ENCODE measurements at places on chromosomes 11 and 22. TPM values are rescaled to one million over a fixed set of nuclear protein-coding genes. Genes with fewer than 3 reads are reported as not detected.

GRCh38 chr11:36792996-36793914 is 195.2 kb upstream of the RAG2 start:
- H3K36me3 ChIP-seq: no peaks in the 10 kb centered on the region
- H3K27me3 ChIP-seq: peaks cover 18% of the 10 kb centered on the region
- H3K4me1 ChIP-seq: peaks cover 26% of the 10 kb centered on the region
- no peak for DNase-seq
- peak overlapping the region; percentile 74 for H3K27ac ChIP-seq

GRCh38 chr11:73876424-73877310 is at the start of the genes COA4 and PAAF1:
Gene COA4, minus strand, starts transcription at chr11:73876846. Its CDS starts 3,468 bp downstream, at chr11:73873378.
Gene PAAF1, plus strand, starts transcription at chr11:73876999. Its CDS starts 23 bp downstream, at chr11:73877022.
- H3K27ac ChIP-seq: peak within 1 kb of the TSS; percentile 99
- peak; percentile 92 for DNase-seq
- peaks cover 25% of the 10 kb centered on the region for H3K4me1 ChIP-seq
- H3K36me3 ChIP-seq: peaks cover 8% of the 10 kb centered on the region
- H3K27me3 ChIP-seq: no peaks in the 10 kb centered on the region

GRCh38 chr11:60910711-60911380 is 3.1 kb upstream of the TMEM109 start:
- no peak overlapping the region for H3K4me3 ChIP-seq
- DNase-seq: no peak
- peaks cover 28% of the 10 kb centered on the region for H3K4me1 ChIP-seq
- peaks cover 35% of the 10 kb centered on the region for H3K27me3 ChIP-seq
- no peaks in the 10 kb centered on the region for H3K36me3 ChIP-seq

Gene IFITM5
- not detected for total RNA-seq

Gene ZNF214
- total RNA-seq: 6.5 TPM

- no peak for DNase-seq
- peaks cover 2% of the 10 kb centered on the region for H3K27me3 ChIP-seq
- H3K4me1 ChIP-seq: no peaks in the 10 kb centered on the region
- no peak overlapping the region for H3K27ac ChIP-seq
- H3K4me3 ChIP-seq: no peak overlapping the region
Observed at GRCh38 chr11:14258221-14258935, 100.6 kb downstream of the RRAS2 start.

DNA sequence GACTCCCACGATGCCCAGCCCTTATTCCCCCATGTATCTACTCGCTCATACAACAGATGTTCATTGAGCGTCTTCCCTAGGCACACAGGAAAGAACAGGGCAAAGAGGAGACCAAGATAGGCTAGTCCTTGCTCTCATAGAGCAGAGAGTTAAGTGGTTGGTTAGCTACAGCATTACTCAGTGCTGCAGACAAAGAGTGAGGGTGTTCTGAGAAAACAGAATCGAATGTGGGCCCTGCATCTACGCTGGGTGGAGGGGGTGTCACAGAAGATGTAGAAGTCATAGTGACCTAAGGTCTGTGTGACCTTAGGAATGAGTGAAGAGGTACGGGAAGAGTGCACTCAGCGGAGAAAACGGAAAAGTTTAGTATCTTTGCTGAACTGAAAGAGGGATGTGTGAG is 12.3 kb downstream of the PSMD13 start:
- no peaks in the 10 kb centered on the region for H3K27me3 ChIP-seq
- no peak overlapping the region for H3K4me3 ChIP-seq
- H3K36me3 ChIP-seq: peaks cover 51% of the 10 kb centered on the region
- DNase-seq: no peak

Gene SYT12
- 0.24 TPM for total RNA-seq

Gene MAJIN
- total RNA-seq: not detected

DNA sequence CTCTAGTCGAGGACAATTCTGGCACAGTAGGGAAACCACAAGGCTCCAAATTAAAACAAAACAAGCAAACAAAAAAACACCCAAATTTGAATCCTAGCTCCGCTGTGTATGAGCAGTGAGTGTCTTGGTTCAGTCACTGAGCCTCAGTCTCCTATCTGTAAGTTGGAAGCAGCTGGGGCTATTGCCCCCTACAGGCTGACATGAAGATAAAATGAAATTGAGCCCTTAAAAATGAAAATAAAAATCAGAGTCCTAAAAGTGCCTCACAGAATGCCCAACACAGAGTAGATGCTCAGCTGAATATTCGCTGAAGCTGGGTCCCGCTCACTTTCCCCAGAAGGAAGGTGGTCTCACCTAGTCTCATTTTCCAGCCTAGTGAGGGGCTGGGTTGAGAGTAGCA is 65.2 kb downstream of the PDE2A start:
- H3K4me1 ChIP-seq: no peaks in the 10 kb centered on the region
- no peak overlapping the region for H3K4me3 ChIP-seq
- no peak for DNase-seq
- no peaks in the 10 kb centered on the region for H3K36me3 ChIP-seq

- no peaks in the 10 kb centered on the region for H3K36me3 ChIP-seq
- peaks cover 24% of the 10 kb centered on the region for H3K4me1 ChIP-seq
- peaks cover 37% of the 10 kb centered on the region for H3K27me3 ChIP-seq
- no peak for DNase-seq
- H3K4me3 ChIP-seq: no peak overlapping the region
Observed at GRCh38 chr11:117713538-117713991, 83.5 kb downstream of the DSCAML1 start.

Gene DDI1
- total RNA-seq: not detected

DNA sequence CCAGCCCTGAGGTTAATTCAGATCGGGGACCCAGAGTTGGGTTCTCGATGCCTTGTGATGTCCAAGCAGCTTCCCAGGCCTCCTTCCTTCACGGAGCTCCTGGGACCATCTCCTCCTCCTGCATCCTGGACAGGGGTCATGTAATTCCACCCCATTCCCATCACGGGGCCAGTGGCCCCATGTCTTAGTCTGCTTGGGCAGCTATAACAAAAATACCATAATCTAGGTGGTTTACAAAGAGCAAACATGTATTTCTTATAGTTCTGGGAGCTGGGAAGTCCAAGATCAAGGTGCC is 41.7 kb upstream of the PRDM11 start:
- H3K27me3 ChIP-seq: peaks cover 38% of the 10 kb centered on the region
- DNase-seq: no peak
- no peaks in the 10 kb centered on the region for H3K36me3 ChIP-seq
- H3K4me1 ChIP-seq: no peaks in the 10 kb centered on the region
- H3K4me3 ChIP-seq: no peak overlapping the region

Data from mesothelial cell of epicardium (in vitro differentiated cells).